ENCODE measurements at places on chromosomes 11 and 22.

- DNase-seq = no peak
Measured at GRCh38 chr22:24727218-24727851, 47.2 kb downstream of the PIWIL3 start.

- no peak for DNase-seq
Measured at GRCh38 chr11:17385492-17385891, 3.0 kb downstream of the KCNJ11 start.

GRCh38 chr22:46769191-46769675 lies 6.8 kb downstream of the TBC1D22A start:
- no peak for DNase-seq

DNA sequence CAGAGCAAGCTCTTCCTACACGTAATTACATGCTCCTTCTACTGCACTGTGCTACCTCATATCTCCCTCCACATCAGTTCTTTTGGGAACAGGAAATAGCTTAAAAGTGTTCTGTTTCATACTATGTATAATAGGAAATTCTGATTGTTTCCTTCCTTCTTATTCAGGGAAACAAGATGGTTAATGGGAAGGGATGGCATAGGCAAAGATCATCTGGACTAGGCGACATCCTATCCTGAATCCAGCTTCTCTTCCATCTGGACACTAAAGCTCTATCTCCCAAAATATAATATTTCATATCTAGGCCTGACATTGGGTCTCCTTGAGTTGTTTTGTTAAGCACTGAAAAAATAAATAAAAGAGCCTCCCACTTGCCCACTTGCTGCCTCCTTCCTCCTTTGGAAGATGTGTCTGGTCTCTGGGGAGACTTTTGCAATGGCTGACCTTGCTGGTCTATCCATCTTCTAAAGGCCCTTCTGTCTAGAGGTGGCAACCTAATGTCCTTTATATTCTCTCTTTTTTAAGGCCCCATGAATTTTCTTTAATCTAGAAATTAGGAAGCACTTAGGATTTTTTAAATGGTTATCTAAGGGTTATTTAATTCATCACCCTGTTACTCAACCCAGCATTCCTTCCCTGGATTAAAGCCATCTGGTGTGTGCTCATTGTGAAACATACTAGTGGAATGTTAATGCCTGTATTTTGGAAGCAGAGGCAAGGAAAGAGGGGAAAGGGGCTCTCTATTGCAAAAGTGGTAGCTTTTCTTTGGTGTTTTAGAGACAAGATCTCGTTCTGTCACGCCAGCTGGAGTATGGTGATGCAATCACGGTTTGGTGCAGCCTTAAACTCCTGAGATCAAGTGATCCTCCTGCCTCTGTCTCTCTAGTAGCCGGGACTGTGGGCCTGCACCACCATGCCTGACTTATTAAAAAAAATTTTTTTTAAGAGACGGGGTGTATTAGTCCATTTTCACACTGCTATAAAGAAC lies 20.6 kb downstream of the CLMP start:
- no peak for DNase-seq

DNA sequence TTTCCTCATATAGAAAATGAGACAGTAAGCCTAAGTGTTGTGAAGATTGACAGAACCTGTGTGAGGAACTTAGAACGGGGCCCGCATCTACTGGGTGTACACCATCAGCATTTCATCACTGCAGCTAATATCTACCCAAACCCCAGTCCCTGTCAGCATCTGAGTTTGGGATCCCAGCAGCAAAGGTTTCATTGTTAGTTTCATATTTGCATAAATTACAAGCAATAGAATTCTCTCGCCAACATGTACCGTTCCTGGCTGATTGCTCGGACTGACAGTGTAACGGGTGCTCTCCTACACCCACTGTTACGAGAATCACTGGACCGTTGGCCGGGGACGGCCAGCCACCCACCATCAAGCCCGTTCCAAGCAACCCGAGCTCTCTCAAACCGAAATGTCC lies 10.4 kb upstream of the TMPRSS6 start:
- no peak for DNase-seq

DNA sequence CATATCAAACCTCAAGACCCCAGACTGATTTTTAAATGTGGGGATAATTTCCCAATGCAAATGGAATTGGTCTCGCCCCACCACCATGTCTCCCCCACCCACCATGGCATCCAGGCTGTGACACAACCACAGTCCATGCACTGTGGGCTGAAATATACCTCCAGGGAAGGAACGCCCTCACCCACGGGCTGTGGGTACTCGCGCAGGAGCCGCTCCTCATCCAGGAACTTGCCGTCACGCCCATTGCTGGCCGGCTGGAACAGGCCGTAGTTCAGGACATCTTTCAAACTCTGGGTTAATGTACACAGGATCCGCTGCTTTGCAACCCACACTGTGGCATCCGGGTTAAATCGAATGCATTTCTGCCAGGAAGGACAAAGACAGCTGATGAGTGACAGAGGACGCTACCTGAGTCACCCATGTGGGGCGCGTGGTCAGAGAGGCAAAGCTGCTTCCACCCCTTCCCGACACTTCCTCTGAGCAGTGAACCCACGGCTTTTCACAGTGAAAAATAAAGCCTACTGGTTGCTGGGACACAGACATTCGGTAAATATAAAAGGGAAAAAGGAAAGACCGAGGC lies 133.6 kb downstream of the SHANK2 start:
- DNase-seq = no peak

- no peak for DNase-seq
Measured at GRCh38 chr22:26937213-26937612, 279.8 kb downstream of the MIAT start.

- no peak for DNase-seq
Measured at GRCh38 chr11:66863428-66864125, 6.7 kb downstream of the LRFN4 start.

DNA sequence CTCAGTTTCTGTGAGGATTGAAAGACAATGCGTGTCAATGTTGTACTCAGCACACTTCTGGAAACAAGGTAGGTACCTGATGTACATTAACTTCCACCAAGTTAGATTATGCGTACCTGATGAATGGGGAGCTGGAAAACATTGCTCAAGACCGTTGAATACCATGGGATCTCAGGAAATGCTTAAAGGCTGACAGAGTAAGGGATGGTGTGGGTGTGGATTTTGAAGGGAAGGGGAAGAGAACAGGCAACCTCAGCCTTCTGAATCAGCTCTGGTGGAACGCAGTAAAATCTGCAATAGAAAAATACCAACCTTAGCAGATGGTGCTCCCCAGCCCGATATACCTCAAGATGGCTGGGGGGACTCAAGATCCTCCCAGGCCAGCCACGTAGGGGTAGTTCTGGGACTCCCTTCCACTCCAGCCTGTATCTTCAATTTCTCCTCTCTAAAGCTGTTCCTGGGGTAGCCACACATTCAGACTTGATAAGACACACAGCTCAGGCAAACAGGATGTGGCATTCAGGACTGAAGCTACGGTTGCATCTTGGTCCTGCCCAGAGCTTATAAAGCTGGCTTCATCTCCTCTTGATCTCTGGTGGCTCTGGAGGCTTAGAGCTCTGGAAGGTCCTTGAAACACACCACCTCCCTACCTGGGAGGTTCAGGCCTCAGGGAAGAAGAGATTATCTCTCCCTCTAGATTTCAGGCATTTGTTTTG lies 111.8 kb downstream of the CTNND1 start:
- DNase-seq = no peak

DNA sequence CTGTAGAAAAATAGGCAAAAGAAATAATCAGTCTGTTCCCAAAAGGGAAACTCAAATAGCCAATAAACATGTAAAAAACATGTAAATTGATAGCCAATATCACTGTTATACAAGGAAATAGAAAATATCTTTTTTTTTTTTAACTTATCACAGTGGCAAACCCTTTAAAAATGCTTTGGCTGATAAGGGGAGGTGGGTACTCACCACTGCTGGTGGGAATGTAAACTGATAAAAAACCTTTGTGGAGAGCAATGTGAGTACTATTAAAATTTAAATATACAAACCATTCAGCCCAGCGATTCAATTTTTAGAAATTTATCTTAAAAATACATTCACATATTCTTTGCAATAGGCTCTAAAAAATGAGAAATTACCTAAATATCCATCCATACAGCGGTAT lies 3.6 kb downstream of the RPUSD4 start:
- DNase-seq = no peak

GRCh38 chr22:48628891-48629543 lies 1198.7 kb downstream of the BRD1 start:
- no peak for DNase-seq

DNA sequence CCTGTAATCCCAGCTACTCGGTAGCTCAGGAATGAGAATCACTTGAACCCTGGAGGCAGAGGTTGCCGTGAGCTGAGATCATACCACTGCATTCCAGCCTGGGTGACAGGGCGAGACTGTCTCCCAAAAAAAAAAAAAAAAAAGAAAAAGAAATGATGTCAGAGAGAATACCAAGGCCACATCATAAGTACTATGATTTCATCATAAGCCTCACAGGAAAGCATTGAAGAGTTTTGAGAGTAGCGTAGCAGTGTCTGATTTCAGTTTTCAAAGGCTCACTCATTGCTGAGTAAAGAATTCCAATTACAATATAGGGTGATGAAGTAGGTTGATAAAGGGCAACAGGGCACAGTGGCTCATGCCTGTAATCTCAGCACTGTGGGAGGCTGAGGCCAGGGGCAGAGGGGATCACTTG lies 88.8 kb downstream of the MRTFA start:
- no peak for DNase-seq

GRCh38 chr11:131642756-131643531 lies 272.5 kb downstream of the NTM start:
- DNase-seq = no peak

DNA sequence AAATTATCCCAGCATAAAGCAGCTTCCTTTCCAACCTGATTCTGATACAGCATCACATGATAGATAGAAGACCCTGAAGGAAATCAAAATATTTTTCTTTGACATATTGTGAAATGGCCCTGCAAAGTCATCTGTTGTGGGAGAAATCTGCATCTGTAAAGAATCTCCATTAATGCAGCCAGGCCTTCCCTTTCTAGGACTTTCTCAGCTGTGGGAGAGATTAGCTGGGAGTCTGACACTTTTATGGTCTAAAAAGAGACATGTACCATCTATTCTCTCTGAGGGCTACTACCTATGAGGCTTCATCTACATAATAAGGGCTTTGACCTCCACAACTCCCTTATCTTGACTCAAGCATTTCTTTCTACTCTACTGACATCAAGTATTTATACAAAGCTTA lies 238.1 kb downstream of the SWAP70 start:
- no peak for DNase-seq

GRCh38 chr11:86360775-86361395 lies 13.8 kb upstream of the CCDC81 start:
- no peak for DNase-seq

DNA sequence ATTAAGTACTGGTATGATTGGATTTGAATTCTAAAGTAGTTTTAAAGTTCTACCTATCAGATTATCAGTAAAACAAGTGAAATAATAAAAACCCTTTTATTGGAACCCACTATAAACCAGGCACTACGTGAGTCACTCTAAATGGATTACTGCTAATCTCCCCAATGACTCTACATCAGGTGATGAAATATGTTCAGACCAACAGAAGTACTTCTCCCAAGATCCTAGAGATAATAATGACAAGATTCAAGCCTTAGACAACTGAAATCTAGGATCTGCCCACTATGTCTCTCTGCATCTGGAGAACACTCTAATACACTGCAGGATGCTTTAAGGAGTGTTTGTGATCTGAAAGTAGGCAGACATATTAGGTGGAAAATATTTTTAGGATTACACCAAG lies 652.1 kb upstream of the CHORDC1 start:
- DNase-seq = no peak

GRCh38 chr11:123249354-123249753 lies 54.3 kb upstream of the CLMP start:
- no peak for DNase-seq

DNA sequence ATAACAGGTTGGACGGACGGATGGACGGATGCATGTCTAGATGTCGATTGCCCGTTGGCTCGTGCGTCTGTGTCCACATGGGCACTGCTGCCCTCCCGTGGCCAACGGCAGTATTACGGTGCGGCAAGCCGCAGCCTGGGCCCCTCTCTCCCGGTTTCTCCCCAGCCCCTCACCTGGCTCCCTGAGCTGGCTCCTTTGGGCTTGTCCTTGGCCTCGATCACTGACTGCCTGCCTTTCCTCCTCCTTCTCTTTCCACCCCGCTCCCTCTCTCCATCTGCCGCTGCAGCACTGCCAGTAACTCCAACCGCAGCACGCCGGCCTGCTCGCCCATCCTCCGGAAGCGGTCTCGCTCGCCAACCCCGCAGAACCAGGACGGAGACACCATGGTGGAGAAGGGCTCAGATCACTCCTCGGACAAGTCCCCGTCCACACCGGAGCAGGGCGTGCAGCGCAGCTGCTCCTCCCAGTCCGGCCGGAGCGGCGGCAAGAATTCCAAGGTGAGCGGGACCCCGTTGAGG lies 77.3 kb downstream of the SCN3B start:
- DNase-seq = peak; percentile 12

DNA sequence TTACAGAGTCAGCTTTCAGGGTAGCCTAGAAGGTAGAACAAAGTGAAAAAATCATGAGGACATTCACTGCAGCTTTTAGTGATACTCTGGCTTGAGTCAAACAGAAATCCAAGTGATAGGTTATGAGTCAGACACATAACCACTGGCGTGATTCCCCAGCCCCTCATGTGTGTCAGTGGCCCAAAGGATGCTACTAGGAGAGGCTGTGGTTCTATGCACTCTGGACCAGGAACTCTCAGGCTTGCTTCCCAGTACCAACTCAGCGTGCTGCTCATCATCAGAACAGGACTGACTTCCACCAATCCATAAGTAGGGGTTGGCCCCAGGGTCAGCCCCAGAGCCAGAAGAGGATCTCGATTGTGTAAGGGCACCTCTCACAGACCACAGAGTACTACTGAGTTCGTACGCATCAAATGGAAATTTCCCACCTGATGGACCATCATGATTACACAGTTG lies 116.8 kb downstream of the MED15 start:
- DNase-seq = no peak

DNA sequence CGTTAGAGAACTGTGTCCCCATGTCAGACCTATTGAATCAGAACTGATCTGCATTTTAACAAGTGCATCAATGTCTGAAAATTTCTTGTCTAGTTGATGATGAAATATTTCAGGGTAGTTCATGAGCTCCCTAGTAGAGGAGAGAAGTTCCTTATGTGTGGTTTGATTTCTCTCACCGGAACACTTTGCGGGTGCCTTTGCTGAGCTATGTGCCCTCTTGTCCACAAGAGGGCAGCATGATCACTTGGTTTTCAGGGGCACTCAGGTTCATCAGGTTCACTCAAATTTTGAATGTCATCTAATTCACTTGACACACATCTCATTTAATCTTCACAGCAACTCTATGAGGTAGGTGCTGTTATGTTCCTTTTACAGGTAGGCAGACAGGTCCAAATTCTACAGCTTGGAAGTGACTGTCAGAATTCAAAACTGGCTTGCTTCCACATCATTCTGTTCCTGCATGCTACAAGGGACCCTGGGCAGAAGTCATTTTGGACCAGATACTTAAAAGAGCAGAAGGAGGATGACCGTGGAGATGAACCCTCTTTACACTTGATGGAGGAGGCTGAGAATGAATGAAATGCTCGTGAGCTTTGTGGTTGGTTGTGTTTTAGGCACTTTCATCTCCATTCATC lies 55.6 kb downstream of the P4HA3 start:
- no peak for DNase-seq

DNA sequence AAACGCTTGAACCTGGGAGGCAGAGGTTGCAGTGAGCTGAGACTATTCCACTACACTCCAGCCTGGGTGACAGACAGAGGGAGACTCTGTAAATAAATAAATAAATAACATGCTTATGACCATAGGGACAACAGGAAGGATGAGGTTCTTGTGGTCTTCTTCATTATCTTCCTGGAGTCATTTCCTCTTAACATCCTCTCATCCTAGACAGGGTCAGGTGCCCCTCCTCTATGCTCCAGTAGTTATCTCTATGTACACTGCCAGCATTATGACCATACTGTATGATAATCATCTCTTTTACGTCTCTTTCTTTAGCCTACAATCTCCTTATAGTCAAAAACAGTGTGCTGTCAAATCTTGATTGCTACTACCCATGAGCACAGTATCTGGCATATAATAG lies 17.7 kb downstream of the RAB30 start:
- no peak for DNase-seq
